ENCODE measurements at places on chromosomes 11 and 22.
A peak's percentile ranks its signal among the peaks of the same experiment; 100 is the strongest.

- DNase-seq: no peak
Observed at GRCh38 chr11:83764643-83765042, 478.5 kb upstream of the CCDC90B start.

GRCh38 chr11:2929950-2930703 lies 907 bp upstream of the PHLDA2 start:
- DNase-seq: peak; percentile 25

- peak; percentile 45 for DNase-seq
Observed at GRCh38 chr22:20867179-20868024, 8.6 kb downstream of the SNAP29 start.

- no peak for DNase-seq
Observed at GRCh38 chr11:31847761-31848160, 36.6 kb upstream of the PAX6 start.

DNA sequence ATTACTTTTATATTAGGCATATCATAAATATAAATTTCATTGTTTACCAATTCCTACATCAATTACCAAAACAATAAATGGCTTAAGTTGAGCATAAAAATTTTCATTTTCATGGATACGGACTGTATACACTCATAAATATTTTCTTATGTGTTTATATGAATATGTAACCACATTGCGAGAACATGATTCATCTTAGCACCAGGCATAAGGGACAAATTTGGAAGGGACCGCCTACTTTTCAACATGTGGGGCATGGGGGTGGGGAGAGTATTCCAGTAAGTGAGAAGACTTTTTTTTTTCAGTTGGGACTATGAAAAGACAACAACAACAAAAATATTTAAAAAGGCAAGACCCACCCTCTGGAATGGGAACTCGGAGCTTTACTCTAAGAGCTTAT lies 296.1 kb downstream of the RAB38 start:
- DNase-seq: no peak

DNA sequence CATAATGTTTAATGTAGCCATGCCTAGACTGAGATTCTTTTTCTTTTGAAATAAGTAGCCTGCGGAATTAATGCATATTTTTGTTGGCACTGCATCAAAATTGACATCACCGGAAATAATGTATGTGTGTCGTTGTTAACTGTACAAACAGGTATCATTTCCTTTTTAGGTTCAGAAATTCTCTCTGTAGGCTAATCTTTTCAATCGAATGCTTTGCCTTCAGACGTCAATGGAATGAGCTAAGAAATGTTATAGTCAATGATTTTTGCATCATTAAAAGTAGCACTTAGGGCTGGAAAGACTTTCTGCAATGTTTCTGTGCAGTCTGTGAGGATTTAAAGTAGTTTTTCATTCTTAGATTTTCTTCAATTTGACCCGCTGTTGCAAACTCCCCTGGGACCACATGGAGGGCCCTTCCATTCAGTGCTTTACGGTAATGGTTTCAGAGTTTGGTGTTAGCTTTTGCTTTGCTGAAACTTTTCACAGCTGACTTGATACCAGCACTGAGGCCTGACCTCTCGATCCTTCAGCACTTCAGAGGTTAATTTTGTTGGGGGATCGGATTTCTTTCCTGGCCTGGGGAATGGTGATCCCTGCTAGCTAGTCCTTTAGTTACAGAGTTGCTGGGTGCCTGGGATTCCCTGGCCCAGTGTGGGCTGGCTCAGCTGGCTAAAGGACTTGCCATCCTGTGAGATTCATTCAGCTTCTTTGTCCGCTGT lies 137.8 kb downstream of the DBX1 start:
- peak; percentile 61 for DNase-seq

GRCh38 chr11:94543695-94544645 lies at the start of gene FUT4:
Gene FUT4 (plus strand): TSS chr11:94543921. CDS start chr11:94544134, 213 bp downstream.
- peak; percentile 75 for DNase-seq

GRCh38 chr11:32899438-32899837 lies 6.8 kb downstream of the QSER1 start:
- DNase-seq: no peak

- no peak for DNase-seq
Observed at GRCh38 chr11:123505546-123506299, 75.7 kb downstream of the GRAMD1B start.

DNA sequence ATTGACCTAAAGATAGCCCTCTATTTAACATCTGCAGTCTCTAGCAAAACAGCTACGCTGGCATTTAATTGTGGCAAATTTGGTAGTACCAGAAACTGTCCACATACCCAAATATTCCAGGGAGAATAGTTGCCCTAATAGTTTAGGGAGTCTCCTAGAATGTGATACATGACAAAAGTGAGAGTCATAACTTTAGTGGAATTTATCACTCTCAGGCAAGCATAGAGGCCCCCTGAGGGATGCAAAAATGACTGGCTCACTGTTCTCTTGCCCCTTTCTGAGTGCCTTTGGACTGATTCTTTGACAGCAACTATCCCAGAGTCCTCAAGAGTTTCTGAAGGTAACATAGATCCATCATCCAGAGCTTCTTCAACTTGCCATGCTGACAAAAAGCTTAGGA lies 2.3 kb upstream of the OR51B4 start:
- DNase-seq: no peak

DNA sequence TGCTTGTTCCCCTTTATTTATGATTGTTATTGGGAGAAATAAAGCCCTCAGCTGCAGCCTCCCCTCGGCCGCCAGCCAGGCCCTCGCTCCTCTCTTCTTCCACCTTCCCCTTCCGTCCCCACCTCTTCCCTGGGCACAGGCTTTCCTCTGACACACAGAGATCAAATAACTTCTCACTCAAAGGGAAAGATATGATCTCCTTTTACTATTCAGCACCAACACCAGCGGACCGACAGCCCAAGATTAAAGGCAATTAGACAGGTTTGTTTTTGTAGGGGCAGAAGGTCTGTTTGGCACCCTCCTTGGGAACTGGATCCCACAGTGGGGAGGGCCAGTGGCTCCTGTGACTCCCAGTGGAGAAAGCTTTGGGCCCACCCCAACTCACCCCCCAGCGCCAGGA lies 23.0 kb downstream of the NECTIN1 start:
- no peak for DNase-seq

GRCh38 chr22:41521126-41521525 lies 23.1 kb downstream of the POLR3H start:
- DNase-seq: no peak

DNA sequence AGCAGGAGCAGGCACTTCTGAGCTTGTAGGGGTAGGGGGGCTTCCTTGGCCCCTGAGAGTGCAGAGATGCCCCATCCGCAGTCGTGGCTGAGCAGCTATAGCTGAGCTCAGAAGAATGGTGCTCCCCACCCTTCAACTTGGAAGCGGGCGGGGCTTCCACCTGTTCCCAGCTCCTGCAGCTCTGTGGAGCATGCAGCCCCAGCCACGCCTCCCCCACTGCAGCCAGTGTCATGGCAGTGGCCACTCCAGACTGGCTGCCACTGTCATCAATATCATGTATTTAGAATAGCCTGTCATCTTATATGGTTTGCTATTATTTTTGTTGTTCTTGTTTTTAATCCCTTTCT lies 213.1 kb downstream of the LRRC4C start:
- DNase-seq: no peak

DNA sequence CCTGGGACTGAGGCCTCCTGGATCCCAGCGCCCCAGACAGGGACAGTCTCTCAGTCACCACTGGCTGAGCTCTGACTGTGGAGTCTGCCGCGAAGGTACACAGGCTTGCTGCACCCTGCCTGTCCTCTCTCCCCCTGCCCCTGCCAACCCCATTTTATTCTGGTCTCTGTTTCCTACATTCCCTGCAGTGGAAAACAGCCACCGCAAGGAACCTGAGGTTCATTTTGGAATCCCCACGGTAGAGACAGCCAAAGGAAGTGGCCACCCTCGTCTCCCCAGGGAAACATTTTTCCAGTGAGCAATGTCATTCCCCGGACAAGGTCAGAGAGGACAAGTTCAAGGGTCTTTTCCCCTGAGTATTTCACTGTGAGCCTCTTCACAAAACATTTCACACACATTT lies 56.6 kb downstream of the FBXO7 start:
- DNase-seq: no peak

- no peak for DNase-seq
Observed at GRCh38 chr11:116199182-116199581, 573.6 kb downstream of the BUD13 start.

- DNase-seq: peak; percentile 46
Observed at GRCh38 chr11:96339706-96340554, 3.1 kb downstream of the MAML2 start.

DNA sequence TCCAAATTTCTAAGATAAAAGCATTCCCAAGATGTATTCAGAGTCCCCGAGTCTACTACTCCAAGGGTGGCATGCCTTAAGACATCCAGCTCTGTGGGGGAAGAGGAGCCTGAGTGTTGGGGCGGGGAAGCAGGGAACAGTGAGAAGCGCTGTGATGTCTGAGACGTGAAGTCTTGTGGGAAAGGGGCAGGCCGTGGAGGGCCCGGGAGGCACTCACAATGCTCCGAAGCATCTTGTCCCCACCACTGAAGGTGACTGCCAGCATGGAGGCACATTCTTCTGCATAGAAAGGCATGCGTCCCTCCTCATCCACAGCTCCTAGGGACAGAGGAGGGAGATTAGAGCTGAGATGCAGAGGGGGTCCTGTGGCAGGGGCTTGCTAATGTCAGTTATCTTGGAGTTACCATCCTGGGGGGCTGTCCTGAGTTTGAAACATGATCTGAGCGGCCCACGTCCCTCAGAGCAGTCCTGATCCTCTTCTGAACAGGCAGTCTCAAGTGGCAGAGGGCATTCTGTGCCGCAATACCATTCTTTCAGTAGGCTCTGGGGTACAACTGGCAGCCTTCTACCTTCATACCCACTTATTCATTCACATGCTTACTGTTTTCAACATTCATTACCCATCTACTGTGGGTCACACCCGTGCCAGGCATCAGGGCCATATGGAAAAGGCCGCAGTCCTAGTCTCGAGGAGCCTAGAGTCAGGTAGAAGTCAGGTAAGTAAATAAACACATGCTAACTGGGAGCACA lies 8.7 kb downstream of the PCSK7 start:
- DNase-seq: no peak

GRCh38 chr11:102476812-102477211 lies 24.2 kb upstream of the TMEM123 start:
- DNase-seq: no peak

- no peak for DNase-seq
Observed at GRCh38 chr11:123218451-123218850, 23.4 kb upstream of the CLMP start.

- no peak for DNase-seq
Observed at GRCh38 chr11:16737818-16738192, 642 bp upstream of the C11orf58 start.

GRCh38 chr11:125376117-125376516 lies 119.9 kb downstream of the FEZ1 start:
- peak; percentile 44 for DNase-seq

- DNase-seq: no peak
Observed at GRCh38 chr22:42716221-42716620, 4.4 kb downstream of the A4GALT start.

DNA sequence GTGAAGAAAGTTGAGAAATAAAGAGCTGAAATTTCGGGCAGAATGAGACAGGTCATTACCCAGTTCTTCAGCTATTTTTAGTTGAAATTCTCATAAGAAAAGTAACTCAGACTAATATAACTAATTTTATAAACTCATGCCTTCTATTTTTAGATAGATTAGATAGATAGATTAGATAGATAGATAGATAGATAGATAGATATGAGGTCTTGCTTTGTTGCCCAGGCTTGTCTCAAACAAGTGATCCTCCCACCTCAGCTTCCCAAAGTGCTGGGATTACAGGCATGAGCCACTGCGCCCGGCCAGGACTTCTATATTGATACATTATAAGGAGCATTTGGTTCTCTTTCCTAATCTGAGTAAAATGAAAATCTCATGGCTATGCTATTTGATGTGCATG lies 26.9 kb upstream of the OR8G1 start:
- DNase-seq: no peak

GRCh38 chr22:41383085-41383484 lies 1.3 kb downstream of the TEF start:
- no peak for DNase-seq

DNA sequence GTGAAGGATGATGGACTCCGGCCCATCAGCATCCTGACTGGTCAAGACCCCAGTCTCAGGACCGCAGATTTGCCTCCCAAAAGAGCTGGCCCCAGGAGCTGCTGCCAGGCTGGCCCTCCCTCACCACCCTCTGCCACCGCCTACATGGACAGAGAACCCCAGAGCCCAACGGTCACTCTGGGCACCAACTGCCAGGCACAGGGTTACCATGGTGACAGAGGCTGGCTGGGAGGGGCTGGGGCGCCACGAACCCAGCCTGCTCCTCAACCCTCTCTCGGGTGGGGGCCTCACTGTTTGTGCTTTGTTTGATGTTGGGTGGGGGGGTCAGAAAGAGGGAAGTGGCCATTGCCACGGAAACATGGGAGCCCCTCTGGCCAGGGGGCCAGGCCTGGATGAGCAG lies 55.8 kb downstream of the ELFN2 start:
- no peak for DNase-seq

DNA sequence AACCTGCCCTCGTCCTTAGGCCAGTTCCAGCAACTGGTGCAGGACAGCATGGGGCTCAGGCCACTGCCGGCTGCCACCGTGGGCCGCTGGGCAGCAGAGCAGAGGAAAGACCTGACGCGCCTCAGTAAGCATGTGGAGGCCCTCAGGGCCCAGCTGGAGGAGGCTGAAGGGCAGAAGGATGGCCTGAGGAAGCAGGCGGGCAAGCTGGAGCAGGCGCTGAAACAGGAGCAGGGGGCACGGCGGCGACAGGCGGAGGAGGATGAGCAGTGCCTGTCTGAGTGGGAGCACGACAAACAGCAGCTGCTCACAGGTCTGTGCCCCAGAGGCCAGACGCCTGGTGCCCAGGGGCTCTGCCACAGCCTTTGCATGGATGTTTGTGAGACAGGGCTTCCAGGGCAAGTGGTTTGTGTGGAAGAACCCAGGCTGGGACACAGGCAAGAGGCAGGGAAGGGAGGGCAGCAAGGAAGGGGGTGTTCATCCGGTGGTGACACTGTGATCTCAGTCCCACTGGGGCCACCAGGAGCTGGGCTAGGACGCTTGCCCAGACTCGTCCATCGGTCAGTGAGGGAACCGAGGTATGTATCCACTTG lies 13.9 kb downstream of the CCDC157 start:
- no peak for DNase-seq
